Nasal cavity respiratory epithelium epithelial cell of viscerocranial mucosa (primary cell): ENCODE measurements at places on chromosomes 4 and X. TPM values are rescaled to one million over a fixed set of nuclear protein-coding genes. Genes with fewer than 3 reads are reported as not detected.

Gene ADGRG4
- not detected in 2 replicates for total RNA-seq

Gene ERAS
- not detected in 2 replicates for total RNA-seq

Gene CNGA1
- 1.4 and 4.9 TPM in 2 replicates for total RNA-seq

Gene USP46
- 18.8 and 39.8 TPM in 2 replicates for total RNA-seq
